ENCODE measurements at places on chromosomes 4 and X.

DNA sequence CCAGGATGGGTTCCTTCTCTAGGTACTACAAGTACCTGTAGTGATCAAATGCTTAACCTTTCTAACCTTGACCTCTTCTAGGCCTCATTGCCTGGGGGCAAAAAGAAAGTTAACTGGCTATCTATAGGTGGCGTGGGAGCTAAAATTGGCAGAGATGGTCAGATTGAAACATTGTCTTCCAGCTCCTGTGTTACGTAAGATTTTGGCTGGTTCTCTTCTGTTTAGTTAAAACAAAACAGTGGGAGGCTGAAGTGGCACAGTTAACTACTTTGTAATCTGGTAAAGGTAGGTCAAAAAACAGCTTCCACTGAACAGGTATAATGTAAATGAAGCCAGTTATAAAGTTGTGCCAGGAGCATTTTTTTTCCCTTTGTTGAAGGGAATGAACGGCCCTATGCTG is 115.2 kb downstream of the MBNL3 start:
- no peak for DNase-seq

GRCh38 chr4:99438405-99438780 is 3.3 kb upstream of the ADH7 start:
- DNase-seq: no peak

- peak; percentile 76 for DNase-seq
Observed at GRCh38 chr4:158670975-158671664, 567 bp downstream of the C4orf46 start.

GRCh38 chr4:173167758-173168395 is 734 bp upstream of the GALNT7 start:
- DNase-seq: peak; percentile 17

DNA sequence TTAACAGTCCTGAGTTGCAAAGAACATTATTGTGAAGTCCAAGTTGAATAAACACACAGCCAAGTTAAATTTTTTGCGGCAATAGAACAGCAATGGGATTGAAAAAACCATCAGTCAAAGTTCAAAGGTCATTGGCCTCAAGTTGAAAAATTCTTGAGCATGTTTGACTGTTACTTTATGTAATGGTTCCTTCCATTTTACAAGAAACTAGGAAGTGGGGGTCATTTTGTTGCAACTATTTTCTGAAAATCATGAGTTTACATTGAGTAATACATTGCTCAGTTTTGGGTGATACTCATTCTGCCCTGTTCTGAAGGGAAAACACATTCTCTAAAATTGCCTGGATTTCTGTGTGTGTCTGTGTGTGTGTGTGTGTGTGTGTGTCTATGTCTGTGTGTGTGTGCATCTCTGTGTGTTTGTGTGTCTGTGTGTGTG is 5.2 kb upstream of the IRF2 start:
- DNase-seq: no peak

DNA sequence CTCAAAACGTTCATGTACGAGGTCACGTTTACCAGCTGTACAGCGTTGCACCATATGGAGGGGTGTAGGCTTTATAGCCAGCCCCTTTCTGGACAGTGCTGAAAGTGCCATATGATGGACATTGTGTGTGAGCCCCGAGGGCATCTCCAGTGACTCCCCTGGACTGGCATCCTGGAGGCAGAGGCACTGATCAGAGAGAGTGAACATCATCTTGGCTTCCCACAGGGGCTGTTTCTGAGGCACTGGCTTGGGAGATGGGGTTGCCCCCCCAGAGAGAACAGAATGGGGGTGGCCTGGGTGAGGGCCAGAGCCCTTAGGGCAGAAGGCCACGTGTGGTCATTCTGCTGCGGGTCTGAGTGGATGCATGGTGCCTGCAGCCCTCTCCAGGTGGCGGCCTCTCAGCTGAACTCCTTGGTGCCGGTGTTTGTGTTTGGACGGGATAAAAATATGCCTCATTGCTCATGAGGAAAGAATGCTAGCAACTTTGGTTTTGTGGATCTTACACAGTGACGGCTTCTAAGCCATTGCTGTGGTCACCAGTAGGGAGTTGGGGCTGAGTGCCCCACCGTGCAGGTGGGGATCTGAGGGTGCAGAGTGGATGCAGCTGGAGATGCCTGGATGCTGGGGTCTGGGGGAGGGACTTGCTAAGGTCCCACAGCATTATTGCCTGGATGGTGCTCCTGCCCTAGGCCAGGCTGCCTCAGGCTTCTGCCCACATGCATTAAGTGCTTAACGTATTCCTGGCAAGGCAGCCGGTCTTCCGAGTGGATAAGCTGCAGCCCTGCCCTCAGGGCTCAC is 3.4 kb downstream of the WFS1 start:
- peak; percentile 70 for DNase-seq

DNA sequence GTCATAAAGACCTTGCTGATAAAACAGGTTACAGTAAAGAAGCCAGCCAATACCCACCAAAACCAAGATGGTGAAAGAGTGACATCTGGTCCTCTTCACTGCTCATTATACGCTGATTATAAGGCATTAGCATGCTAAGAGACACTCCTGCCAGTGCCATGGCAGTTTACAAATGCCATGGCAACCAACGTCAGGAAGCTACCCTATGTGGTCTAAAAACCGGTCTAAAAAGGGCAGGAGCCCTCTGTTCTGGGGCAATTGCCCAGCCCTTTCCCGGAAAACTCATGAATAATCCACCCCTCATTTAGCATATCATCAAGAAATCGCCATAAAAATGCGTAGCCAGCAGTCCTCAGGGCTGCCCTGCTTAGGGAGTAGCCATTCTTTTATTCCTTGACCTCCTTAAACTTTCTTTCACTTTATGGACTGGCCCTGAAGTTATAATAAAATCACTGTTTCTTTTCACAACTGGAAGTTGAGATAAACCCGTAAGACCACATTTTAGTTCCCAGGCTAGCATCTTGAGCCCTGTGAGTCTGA is 260.5 kb upstream of the FAT1 start:
- no peak for DNase-seq

DNA sequence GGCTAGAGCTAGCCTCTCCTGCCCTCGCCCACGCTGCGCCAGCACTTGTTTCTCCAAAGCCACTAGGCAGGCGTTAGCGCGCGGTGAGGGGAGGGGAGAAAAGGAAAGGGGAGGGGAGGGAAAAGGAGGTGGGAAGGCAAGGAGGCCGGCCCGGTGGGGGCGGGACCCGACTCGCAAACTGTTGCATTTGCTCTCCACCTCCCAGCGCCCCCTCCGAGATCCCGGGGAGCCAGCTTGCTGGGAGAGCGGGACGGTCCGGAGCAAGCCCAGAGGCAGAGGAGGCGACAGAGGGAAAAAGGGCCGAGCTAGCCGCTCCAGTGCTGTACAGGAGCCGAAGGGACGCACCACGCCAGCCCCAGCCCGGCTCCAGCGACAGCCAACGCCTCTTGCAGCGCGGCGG is at the start of gene AR:
Gene AR, plus strand, starts transcription at position 204 of the 400 bp plus-strand sequence. CDS start 1,126 bp downstream, outside the sequence.
- peak; percentile 59 for DNase-seq

- no peak for DNase-seq
Observed at GRCh38 chr4:124189545-124189944, 523.0 kb downstream of the ANKRD50 start.

DNA sequence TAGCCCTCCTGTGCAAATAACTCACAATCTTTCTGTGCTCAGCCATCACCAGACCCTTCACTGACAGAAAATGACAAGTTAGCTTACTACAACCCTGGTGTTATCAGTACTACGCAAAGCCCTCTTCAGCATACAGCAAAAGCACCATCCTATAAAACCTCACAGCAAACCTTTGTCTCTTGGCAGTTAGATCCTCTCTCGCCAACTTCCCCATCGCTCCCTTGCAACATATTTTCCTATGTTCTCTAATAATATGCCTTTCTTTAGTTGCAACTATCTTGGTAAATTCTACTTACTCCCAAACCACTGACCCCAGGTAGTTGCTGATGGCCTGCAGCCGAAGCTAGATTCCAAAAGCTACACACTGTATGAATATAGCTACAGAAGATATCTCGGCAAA is 856.9 kb upstream of the FRG1 start:
- DNase-seq: no peak

GRCh38 chrX:38036466-38036865 is 30.1 kb downstream of the SYTL5 start:
- DNase-seq: peak; percentile 8

DNA sequence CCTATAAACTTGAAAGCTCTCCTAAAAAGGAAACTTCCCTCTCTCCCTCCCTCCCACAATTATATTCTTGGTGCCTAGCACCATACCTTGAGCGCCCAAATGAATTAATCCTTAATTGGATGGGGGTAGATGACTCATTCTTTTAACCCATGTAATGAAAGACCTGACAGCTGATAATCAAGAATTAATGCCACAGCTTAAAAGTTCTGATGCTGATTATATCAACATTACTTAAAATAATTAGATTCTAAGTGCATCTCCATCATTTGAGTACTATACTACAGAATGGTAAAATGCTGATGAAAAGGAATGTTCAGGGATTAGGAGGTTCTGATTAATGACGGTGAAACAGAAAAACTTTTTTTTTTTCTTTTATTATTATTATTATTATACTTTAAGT is 117.0 kb downstream of the ENOX2 start:
- no peak for DNase-seq

DNA sequence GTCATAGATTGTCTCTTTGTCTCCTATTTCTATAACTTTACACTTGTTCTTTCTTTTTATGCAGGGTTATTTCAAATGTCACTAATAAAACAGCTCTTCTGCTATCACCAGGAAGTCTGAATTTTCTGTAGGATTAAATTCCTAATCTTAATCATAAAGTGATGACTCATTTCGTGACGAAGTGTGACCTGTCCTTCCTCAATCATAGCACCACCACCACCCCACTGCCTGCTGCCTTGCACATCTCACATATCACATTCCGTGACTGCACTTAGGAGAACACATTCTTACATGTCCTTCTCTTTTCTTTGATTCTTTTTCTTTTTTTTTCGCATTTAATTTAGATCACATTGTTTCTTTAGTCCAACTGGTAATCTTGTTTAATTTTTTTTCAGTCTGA is 57.7 kb upstream of the UGT2B7 start:
- no peak for DNase-seq

DNA sequence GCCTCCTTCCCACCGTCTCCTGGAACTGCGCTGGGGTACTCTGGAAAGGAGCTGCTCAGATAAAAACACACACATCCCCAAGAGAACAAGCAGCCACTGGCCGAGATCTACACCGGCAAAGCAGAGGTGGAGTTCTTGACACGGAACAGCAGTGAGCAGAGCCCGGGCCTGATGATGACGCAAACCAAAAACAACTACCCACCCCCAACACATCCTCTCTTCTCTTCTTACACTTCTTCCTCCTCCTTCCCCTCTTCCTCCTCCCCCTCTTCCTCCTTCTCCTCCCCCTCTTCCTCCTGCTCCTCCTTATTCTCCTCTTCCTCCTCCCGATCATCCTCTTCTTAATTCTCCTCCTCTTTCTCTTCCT is 4.6 kb downstream of the PNMA5 start:
- DNase-seq: peak; percentile 14

GRCh38 chr4:71832049-71832448 is 48.2 kb upstream of the GC start:
- no peak for DNase-seq

- no peak for DNase-seq
Observed at GRCh38 chr4:169593050-169593560, 19.3 kb downstream of the NEK1 start.

DNA sequence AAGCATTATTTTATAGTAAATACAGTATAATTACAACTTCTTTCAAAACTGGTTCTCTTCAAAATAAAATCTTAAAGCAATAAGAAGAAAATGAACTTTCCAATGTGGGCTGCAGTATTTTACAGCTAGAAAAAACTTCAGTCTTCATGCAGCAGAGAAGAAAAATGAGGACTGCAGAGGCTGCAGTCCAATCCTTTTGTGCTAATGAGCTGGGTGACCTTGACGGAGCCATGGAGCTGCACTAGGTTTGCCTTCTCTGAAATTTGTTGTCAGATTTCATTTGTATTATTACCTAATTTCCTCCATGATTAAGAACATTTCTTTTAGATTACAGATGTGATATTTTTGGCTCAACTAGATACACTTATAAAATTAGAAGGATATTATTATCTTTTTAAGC is 245.2 kb upstream of the ADAMTS3 start:
- DNase-seq: no peak

DNA sequence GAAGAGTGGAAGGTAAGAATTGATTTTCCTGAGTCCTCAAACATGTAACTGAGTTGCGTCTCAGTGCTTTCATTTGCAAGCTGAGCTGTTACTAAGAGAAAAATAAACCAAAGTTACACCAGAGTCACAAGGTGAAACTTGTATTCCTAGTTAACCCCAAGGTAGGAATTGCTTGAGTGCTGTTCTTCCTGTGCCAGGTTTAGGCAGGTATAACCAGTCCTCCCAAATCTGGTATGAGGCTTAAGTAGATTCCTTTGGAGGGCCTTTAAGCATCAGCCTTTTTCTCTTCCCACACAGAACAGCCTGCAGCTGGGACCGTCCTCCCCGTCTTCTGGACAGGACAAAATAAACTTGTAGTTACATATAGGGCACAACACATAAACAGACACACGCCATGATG is 2.3 kb upstream of the BTC start:
- no peak for DNase-seq

GRCh38 chr4:185039508-185040273 is 21.4 kb downstream of the HELT start:
- DNase-seq: peak; percentile 63

- no peak for DNase-seq
Observed at GRCh38 chrX:68748030-68748429, 80.8 kb upstream of the EFNB1 start.

DNA sequence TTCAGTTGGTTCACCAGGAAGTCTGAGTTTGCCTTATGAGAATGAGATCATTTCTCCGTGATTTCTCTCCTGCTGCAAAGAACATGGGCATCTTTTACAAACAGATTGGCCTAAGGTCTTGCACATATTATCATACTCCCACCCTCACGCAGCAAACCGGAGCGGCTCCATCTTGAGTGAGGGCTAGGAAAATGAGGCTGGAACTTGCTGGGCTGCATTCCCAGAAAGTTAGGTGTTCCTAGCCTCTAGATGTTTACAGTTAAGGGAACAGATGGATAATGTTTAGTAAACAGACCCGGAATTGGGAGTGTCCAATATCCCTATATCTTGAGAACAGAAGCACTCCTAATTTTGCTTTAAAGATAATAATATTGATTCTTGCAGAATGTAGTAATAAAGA is 247.9 kb upstream of the VCX3A start:
- no peak for DNase-seq

DNA sequence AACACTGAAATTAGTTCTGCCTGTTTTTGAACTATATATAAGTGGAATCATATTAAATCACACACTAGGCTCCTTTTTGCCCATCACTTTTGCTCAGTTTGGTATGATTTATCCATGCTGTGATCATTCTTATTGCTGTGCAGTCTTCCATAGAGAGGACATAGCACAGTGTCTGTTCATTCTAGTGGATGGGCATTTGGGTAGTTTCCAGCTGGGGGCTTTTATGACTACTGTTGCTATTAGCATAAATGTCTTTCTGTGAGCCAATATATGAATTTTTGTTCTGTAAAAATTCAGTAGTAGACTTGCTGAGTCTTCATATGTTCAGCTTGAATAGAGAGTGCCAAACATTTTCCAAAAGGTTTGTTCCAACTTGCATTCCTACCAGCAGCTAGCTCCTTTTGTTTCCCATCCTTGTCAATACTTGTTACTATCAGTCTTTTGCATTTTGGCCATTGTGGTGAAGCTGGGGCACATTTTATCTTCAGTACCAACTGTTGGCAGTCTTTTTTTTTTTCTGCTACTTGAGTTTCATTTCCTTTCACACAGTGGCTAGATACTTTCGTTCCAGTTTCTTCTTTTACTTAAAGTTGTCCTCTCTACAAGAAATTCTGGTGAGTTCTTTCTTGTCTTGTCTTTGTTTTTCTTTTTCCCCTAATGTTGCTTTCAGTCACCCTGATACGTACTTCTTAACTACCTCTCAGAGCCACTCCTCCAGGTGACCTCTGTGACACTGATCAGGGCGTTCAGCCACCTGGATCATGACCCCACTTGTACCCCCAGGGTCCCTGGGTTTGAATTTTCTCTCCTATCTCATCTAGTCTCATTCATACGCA is 87.0 kb downstream of the ANXA3 start:
- no peak for DNase-seq
